Immature natural killer cell (primary cell): ENCODE measurements at places on chromosomes 2 and 18. TPM values are rescaled to one million over a fixed set of nuclear protein-coding genes. Genes with fewer than 3 reads are reported as not detected.

Gene LIMS4
- 1.1 TPM for polyA plus RNA-seq

Gene KIDINS220
- 21.2 TPM for polyA plus RNA-seq

Gene C1QL2
- polyA plus RNA-seq, result not detected

Gene C2orf80
- not detected for polyA plus RNA-seq

GRCh38 chr2:188975497-188976102 is 1.4 kb downstream of the COL3A1 start:
- DNase-seq, result no peak

- no peak for DNase-seq
These were observed 36.2 kb downstream of the SPTBN1 start for GRCh38 chr2:54492335-54492734.

DNA sequence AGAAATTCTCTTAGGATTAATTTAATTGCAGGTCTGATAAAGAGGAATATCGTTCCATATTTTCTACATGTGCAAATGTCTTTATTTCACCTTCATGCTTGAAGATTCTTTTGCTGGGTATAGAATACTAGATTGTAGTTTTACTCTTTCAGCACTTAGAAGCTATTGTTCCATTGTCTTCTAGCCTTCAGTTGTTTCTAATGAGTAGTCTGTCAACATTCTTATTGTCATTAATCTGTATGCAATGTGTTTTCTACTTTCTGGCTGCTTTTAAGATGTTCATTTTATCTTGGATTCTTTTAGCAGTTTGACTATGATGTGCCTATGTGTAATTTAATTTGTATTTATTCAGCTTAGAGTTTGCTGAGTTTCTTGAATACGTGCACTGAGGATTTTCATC is 64.3 kb upstream of the ZNF385B start:
- DNase-seq, result no peak

GRCh38 chr2:111071600-111072171 is 49.0 kb upstream of the BCL2L11 start:
- DNase-seq, result no peak
